Stimulated activated CD4-positive, alpha-beta T cell treated with anti-CD3 and anti-CD28 coated beads, TNF-alpha, amount 100 ng/mL, for 1 hour (primary cell): ENCODE measurements at places on chromosomes 2 and 18.

DNA sequence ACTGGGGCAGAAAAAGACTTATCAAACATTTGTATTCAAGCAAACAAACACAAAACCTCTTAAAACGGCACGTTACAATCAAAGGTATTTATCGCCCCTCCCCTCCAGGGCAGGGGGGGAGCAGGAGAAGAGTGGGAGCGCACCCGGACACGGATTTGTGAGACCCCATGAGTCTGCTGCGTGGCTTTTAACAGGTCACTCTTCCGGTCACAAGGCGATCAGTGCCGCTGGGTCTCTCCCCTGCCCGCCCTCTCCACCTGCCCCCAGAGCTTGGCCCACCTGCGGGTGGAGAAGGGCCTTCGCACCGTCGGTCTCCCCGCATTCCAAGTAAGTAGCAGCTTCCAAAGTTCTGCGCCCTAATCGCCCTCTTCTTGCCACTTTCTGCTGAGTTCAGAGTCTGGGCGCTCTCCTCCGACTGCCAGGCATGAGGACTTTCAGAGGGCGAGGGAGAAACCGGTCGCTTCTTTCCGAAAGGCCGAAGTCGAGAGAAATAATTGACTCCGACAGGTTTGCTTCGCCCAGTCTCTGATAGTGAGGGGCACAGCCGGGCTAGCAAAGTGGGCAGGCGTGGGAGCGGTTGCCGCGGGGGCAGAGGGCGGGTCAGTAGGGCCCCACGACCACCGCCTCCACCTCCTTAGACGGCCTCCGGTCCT, 800 bp downstream of the RPRM start:
- DNase-seq = no peak

DNA sequence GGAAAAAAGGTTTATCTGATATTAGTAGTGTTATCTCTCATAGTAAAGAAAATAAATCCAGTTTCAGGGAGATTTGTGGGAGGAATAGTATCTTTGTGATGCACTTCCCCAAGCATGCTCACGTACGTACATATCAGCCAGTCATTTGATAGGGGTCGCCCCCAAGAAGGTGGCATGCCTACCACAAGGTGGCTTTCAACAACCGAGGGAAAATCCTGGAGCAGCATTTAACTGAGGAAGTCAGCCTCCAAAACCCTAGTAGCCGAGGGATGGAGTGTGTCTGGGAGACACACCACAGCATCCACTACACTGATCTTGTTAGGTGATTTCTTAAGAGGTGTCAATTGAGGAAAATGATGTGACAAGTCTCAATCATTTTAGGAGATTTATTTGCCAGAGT, 623.9 kb downstream of the NYAP2 start:
- no peak for DNase-seq

GRCh38 chr18:30446605-30447004, 595.9 kb downstream of the DSC3 start:
- DNase-seq = no peak

GRCh38 chr2:9250091-9250490, 43.5 kb downstream of the ASAP2 start:
- no peak for DNase-seq

GRCh38 chr2:97267411-97268074, 154.6 kb downstream of the ANKRD36 start:
- DNase-seq = no peak

GRCh38 chr2:111122631-111123421, 2.1 kb downstream of the BCL2L11 start:
- DNase-seq = no peak

- DNase-seq = no peak
Measured at GRCh38 chr2:155310589-155310988, 612.1 kb downstream of the KCNJ3 start.

- DNase-seq = no peak
Measured at GRCh38 chr2:223563462-223563861, 38.7 kb downstream of the SCG2 start.

GRCh38 chr18:2855560-2856350, 8.9 kb downstream of the EMILIN2 start:
- no peak for DNase-seq
